ENCODE measurements at places on chromosomes 2 and 18.

DNA sequence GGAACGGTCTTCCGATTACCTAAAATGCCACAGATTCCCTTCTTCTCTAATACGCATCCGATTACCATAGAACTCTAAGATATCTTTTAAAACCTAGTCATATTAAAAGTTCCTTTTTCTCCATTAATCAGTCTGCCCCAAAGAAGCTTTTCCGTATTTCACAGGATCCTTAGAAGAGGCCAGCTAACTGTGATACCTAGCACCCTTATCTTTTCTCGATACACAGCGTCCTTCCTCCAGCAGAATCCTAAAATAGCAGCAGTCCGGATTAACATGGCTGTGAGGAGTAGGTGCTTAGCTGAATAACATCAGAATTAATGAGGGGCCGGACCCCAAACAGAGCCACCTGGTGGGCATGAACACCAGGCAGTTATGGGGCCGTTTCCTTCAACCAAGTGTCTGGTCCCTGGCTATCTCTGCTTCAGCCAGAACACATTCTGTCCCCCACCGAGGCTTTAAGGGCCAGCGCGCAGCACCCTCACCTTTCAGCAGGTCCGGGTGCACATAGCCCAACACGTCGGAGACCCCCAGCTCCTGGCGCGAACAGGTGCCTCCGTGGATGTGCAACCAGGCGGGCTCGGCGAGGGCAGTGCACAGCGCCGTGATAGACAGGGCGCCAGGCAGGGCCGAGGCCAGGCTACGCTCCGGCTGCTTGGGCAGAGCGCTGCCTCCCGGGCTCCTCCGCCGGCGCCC, 995 bp downstream of the TMEM127 start:
- DNase-seq, result peak; percentile 32

GRCh38 chr2:23541503-23542229, 156.7 kb downstream of the KLHL29 start:
- no peak for DNase-seq

GRCh38 chr2:83103613-83104012, 1355.5 kb downstream of the SUCLG1 start:
- DNase-seq, result no peak

DNA sequence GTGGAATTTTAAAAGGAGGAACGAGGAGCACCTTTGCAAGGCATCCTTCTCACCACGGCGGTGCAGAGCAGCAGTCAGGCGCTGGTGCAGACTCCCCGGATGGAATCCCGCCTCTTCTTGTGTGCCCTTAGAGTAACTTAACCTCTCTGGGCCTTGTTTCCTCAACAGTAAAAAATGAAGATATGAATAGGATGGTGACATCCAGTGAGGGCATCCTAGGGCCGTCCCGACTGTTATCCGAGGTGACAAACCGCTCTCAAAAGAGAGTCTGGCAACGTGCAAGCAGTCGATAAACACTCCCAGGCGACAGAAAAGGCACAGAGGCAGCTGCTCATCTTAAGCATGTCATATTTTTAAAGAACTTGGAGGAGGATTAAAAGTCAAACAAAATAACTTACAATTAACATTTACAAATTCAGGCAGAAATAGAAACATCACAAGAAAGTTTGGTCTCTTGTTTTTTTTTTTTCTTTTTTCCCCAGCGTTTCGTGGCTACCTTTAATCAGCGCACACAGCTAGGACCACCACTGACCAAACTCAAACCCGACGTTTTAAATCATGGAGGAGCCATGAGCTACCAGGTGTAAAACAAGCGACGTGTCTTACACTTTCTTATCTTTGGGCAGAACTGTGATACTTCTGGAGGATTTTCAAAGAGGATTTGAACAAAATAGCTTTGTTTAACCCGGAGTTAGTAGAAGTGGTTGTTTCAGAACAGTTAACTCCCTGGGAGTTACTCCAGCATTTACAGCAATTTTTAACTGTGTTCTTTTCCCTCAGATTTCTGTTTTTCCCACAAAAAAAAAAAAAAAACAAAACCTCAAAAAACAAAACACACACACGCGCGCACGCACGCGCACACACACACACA, 2.1 kb downstream of the MBP start:
- no peak for DNase-seq

- DNase-seq, result no peak
Measured at GRCh38 chr2:24852026-24852425, 58.8 kb downstream of the CENPO start.

- no peak for DNase-seq
Measured at GRCh38 chr2:16002144-16002543, 61.8 kb downstream of the MYCN start.

DNA sequence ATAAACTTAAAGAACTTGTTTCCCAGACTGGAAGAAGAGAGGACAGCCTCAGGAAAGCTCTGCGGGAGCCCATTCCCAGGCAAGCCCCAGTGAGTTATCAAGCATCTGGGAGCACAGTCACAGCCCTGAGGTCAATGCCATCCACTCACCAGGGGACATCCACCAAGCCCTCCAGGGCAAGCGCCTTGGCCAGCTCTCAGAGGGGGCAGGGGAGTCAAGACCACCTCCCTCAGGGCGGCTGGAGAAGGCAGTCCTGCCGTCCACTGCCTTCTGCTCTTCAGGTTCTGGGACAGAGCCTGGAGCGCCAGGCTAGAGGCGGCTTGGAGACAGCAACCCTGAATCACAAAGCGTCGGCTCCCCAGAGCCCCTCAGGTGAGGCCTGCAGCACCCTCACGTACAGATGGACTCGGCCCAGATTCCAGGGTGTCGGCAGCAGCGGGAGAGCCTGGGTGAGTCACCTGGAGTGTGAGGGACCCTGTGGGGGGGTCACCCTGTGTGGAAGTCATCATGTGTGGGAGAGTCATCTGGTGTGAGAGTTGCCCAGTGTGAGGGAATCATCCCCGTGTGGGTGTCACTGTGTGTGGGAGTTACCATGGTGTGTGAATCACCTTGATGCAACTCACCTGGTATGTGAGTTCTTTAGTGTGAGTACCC, 100.9 kb upstream of the TEX51 start:
- DNase-seq, result no peak

DNA sequence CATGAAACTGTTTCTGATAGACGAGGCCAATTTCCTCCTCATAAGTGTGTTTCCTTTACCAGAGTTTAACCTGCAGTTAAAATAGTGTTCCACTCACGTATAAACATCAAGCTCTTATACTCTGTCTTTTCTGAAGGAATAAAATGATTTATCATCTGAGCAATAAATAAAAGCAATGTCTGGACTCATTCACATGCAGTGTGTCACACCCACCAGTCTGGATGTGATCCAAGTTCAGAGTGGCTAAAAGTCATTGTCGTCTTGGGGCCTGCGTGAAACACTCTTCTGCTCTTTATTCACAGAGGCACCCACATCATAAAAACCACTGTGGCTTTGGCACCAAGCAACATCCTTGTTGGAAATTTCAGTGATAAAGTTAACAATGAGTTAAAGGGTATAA, 19.5 kb upstream of the SLC9A4 start:
- DNase-seq, result no peak

GRCh38 chr2:39269941-39270340, 26.2 kb upstream of the CDKL4 start:
- no peak for DNase-seq

DNA sequence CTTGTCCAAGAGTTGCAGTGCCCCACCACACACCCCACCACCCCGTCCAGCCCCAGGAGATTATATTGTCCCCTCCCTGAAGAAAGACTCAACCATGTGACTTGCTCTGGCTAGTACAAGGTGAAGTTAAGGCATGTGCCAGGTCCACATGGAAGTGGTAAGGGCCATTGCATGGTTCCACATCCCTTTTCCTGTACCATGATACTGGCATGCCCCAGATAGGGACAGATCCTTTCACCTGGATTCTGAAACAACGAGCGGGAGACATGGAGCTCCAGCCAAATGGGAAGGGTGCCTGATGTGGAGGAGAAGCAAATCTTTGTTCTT, 141.5 kb upstream of the APCDD1 start:
- no peak for DNase-seq

DNA sequence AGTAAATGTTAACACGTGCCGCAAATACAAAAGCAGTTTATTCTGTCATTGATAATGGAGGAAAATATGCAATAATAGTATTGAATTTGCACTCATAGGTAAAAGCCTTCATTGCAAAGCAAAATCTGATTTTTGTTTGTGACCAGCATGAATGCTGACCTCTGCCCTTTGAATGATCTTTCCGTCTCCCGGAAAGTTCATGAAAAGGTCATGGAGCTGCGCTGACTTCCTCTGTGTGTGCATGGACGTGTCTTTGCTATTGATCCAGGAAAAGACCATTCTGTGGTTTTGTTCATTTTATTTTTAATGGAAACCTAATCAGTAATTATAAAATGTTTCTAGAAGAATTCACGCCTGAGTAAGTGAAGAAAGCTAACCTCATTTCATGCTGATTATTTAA, 320.0 kb downstream of the MTX2 start:
- DNase-seq, result no peak

- DNase-seq, result no peak
Measured at GRCh38 chr2:121128741-121129659, 156.0 kb downstream of the TFCP2L1 start.

DNA sequence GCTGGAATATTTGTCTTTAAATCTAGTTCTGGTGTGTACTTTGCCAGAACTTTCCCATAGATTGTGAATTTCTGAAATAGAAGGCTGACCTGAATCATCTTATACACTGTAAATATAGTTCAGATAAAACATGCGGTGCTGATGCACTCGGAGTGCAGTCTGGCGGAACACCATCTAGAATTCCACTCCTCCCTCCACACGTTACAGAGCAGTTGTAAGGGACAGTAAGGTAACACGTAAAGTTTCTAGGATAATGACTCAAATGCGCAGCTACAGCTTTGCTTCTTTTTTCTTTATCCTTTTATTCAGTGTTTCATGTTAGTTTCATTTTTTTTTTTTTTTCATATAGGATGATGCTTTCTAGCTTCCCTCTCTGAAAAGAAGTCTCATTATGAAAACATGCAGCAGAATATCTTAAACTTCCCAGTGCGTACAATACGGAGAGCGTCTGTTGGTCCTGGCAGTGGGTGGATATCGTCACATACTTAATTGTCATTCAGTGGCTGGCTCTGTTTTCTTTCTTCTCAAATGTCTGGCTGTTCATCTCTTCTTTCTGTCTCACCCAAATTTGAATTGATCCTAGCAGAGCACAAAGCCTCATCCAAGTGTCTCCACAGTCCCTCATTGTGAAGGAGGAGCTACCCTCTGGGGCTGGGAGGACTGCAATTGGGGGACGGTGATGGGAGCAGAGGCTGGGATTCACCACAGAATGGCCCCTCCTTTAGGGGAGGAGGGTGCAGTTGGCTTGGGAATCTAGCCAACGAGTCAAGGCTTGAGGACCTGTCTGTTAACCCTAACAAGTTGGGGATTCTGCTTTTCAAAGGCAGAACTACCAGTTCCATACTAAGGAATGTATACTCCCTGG, 138.8 kb downstream of the MYT1L start:
- no peak for DNase-seq

GRCh38 chr18:28338316-28338715, 161.4 kb upstream of the CDH2 start:
- DNase-seq, result no peak

DNA sequence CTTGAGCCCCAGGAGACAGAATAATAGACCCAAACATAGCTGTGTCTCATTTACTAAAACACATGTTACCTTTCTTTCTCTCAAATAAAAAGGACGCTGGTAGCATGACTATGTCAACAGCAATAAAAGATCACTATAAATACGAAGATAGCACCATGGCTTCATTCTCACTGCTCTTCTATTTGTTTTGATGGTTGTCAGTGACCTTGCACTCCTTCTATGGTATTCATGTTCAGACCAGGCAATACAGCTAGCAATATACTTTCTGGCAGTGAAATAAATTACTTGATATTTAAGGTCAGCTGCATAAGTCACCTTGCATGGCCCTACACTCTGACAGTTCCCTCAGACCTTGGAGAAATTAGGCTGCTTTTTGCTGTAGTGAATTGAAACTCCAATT, 263.2 kb upstream of the CDH7 start:
- no peak for DNase-seq

DNA sequence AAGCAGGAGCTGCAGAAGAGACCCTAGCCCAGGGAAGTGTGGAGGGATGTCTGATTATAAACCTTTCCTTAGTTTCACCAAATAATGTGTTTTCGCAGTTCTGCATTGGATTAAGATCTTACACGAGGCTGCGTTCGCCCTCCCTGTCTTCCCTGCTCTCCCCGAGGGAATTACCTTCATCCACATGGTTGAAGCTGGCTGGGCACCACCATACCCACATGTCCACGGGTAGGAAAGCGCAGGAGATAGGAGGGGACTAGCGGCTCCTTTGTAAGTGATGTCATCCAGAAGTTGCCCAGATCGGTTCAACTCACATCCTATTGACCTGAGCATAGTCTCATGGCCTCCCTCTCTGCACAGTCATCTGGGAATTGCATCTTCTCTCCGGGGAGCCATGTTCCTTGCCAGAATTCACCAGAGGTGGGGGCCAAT, 1.1 kb downstream of the TTL start:
- no peak for DNase-seq

GRCh38 chr2:217667512-217667911, 335.3 kb downstream of the TNS1 start:
- no peak for DNase-seq

- DNase-seq, result no peak
Measured at GRCh38 chr2:14524041-14524802, 108.3 kb upstream of the LRATD1 start.

DNA sequence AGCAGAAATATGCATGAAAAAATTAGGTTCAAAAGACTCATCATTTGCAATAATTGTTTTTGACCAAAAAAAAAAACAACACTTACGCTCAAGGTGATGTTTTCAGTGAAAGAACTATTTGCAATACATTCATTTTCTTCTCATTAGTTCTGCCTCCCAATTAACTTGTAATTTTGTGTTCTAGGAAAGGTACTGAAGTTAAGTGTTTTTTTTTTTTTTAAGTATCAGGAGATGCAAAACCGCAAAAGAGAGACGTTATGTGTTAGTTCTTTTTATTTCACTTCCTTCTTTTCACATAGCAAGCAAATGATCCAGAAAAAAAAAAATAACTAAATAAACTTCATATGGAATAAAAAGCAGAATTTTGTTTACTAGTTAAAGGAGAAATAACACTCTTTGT, 735.2 kb upstream of the GCFC2 start:
- no peak for DNase-seq

- no peak for DNase-seq
Measured at GRCh38 chr2:80299661-80300060, 4.9 kb downstream of the LRRTM1 start.

DNA sequence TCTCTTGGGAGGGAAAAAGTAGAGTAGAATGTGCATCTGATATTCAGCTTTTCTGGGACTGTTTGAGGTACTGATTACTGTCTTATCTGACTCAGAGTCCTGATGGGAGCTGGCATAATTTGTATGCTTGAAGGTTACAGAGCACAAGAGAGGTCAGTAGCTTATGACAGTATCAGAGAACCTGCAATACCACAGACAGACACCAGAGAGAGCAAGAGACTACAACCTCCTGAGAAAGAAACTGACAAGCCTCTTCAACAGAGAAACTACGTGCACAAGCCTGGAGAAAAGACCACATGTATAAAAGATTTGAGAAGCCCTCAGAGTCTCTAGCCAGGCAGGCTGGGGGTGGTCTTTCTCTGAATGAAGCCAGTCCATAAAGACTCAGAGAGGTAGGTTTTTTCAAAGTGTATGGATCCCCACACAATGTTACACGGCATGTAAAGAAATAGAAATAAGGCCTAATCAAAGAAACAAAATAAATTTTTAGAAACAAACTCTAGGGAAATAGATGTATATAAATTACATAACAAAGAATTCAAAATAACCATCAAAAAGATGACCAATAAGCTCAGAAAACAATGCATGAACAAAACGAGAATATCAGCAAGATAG, 568.3 kb downstream of the LRRTM4 start:
- no peak for DNase-seq

- DNase-seq, result no peak
Measured at GRCh38 chr2:119222213-119222612, 1.4 kb upstream of the STEAP3 start.

Data from T-helper 1 cell (primary cell).